ENCODE measurements at places on chromosomes 16 and 17.

DNA sequence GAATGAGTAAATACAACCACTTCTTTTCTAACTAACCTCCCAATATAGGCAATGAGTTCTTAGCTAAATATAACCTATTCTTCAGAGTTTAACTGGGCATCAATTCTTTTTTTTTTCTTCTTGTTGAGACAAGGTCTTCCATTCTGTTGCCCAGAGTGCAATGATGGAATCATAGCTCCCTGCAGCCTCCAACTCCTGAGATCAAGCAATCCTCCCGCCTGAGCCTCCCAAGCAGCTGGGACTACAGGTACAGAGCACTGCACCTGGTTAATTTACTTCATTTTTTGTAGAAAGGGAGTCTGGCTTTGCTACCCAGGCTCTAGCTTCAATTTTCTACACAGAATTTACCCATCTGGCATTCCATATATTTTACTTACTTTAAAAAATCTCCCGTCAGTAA lies 1.1 kb downstream of the METTL16 start:
- DNase-seq: no peak

DNA sequence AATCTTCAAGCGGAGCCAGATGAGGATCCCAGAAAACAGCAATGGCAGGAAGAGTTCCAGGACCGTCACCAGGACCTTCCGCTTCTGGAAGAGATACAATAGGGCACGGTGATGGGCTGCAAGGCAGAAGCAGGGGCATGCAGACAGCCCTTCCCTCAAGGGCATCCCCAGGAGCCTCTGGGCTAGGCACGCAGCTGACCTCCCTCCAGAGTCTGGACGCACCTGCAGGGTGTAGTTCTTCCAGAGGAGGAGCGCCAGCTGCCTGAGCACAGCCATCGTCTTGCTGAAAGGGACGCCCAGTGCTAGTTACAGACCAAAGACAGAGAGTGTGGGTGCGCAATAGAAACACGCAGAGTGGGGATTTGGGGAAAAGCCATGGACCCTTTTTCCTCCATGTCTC lies 14.3 kb downstream of the ABCA3 start:
- DNase-seq: no peak

DNA sequence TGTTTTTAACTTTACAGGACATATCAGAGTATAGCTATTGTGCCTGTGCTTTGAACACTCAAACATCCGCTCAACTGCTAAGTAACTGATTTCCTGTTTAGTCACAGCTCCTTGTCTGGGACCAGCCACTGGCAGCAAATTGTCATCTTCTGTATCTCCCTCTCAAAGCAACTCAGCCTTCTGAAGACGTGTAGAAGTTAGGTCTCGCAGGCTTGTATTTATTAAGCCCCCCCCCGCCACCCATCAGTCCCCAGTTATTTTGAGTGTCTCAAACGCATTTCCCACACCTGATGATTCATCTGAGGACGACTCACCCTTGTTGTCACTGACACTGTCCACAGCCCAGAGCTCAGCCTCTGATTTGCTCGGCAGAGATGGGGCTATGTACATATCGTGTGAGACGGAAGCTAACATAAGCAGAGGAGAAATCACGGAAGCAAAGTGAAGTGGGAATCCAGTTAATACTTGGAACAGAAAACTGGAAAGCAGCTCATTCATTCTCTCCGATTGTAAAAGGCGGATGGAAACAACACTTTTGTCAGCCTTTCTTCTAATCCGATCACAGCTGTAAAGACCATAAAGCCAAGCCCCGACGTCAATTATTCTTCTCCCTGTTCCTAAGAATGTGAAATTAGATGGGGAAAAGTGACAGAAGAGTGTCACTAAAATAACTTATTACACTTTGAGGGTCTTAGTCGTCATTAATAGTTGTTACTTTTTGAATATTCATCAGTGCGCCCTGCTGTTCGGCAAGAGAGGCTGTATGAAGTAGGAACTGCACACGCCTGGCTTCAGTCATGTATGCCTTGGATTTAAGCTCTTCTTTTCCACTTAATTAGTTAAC lies 64.2 kb downstream of the PITPNC1 start:
- peak; percentile 89 for DNase-seq

DNA sequence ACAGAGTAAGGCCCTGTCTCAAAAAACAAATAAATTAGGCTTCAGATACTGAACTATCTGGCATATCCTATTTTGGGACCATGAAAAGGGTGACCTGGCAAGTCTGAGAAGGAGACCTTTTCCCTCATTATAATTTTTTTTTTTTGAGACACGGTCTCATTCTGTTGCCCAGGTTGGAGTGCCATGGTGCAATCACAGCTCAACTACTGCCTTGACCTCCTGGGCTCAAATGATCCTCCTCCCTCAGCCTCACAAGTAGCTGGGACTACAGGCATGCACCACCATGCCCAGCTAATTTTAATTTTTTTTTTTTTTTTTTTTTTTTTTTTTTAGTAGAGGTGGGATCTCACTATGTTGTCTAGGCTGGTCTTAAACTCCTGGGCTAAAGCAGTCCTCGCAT lies 37.3 kb downstream of the PLCG2 start:
- DNase-seq: no peak

GRCh38 chr16:30954993-30955392 lies 2.6 kb upstream of the SETD1A start:
- no peak for DNase-seq

DNA sequence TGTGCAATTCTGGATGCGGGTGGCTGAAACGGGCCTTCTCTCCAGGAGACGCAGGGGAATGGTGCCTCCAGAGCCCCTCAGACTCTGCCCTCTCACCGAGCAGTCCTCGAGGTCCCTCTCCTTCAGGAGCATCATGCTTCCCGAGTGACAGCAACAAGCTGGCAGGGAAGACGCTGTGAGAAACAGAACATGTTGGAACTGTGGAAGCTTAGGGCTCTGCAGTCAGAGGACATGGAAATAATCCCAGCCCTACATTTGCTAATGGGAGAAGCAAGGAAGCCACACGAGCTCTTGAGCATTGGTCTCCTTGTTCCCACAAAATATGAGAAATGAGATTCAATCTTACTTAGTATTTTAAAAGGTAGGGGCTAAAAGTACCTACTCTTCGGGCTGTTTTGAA lies 115.0 kb downstream of the DYNLRB2 start:
- no peak for DNase-seq

DNA sequence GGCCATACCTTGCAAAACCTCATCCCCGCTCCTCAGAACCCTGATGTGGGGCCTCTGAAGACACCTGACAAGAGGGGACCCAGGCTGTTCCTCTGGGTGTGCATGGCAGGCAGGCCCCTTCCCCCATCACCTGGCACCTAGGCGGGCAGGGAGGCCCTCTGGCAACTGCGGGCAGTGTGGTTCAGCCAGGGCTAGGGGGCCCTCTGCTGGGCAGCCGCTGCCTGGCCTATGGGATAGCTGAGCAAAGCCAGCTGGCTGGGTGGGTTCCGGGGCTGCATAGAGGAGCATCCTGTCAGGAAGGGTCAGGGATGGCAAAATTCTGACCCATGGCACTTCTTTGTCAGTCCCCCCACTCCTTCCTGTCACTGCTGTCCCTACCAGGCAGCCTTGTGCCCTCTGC lies 228.7 kb upstream of the ASIC2 start:
- DNase-seq: no peak

DNA sequence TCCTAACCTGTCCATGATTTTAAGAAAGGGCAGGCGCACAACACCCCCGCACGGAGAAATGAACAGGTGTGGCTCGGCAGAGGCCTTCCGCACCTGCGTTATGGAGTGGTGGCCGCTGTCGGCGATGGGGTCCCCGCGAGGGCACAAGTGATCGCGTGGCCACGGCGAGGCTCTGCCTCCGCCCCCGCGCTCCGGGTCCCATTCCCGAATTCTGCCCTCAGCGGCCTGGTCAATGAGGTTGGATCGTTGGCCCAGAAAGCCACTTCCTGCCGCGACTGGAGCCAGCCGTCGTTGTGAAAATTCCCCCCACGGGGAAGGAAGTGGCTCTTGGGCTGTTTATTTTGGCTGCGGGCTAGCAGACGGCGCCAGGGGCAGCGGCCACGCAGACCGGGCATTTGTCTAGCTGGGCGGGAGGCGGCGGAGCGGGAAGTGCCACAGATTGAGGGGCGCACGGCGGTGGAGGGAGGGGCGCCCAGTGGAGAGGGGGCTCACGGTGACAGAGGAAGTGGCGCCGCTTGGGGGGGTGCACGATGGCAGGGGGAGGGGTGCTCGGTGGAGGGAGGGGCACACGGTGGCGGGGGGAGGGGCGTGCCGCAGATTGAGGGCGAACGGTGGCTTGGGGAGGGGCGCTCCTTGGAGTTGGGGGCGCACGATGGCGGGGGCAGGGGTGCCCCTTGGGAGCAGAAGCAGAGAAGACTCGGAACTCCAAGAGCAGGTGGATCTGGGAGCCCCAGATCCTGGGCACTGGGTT lies 25.0 kb downstream of the MRC2 start:
- peak; percentile 48 for DNase-seq

GRCh38 chr16:877242-878071 lies 76.9 kb upstream of the GNG13 start:
- DNase-seq: no peak

DNA sequence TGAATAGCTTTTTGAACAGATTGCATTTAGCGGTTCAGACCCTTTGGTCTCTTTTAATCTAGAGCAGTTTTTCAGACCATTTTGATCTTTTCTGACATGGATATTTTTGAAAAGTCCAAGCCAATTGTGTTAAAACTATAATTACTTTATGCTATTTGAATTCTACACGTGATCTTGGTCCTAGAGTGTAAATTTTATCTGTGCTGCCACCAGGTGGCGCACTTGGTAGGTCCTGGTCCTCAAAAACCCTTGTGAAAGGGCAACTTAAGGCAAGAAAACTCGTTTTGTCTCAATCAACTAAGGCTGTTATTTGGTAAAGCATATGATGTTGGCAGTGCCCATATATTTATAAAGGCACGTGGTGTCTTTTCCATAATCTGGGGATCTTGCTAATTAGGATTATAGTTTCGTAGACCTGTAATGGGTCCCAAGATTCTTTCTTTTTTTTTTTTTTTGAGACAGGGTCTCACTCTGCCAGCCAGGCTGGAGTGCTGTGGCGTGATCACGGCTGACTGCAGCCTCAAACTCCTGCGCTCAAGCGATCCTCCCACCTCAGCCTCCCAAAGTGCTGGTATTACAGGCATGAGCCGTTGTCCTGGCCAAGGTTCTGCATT lies 43.9 kb upstream of the TEX2 start:
- peak; percentile 61 for DNase-seq
